CD4-positive, alpha-beta T cell treated with Interferon gamma for 1 hour (primary cell): ENCODE measurements at places on chromosomes 4 and X.

GRCh38 chrX:26922278-26922677, 540.9 kb downstream of the PPP4R3C start:
- DNase-seq, result no peak

DNA sequence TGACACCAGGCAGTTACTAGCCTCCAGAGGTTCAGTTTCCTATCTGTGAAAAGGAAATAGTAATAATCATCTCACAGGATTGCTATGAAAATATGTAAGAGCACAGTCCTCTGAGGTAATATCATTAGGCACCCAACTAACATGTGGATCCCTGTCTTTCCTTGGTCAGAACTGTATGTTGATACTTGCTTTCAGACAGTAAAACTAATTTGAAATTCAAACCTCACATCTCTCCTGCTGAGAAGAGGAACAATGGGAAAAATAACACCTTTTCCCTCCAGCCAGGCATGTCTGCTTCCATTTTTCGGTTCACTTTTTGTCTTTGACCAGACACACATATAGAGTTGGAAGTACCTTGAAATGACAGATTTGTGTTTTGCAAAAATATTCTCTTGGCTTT, 262.7 kb downstream of the IL15 start:
- DNase-seq, result no peak

DNA sequence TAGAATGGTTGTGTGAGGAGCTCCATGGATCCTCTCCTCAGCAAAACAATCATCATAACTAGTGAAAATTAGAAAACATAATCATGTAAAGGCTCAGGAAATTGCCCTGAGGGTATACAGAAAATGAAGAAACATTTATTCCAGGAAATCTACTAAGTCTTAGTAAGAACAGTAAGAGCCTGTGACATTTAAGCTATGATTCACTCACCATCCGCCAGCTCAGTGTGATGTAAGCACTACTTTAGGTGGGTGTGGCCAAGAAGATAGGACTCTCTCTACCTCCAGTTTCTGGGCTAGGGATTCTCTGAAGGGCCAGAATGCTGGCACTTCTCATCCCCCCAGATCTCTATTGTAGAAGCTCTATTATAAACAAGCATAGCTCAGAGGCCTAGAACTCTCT, 147.5 kb downstream of the DLG3 start:
- DNase-seq, result no peak

- DNase-seq, result no peak
Measured at GRCh38 chrX:13076176-13076961, 31.9 kb upstream of the FAM9C start.

GRCh38 chrX:124548571-124548970, 202.2 kb downstream of the SH2D1A start:
- DNase-seq, result no peak

DNA sequence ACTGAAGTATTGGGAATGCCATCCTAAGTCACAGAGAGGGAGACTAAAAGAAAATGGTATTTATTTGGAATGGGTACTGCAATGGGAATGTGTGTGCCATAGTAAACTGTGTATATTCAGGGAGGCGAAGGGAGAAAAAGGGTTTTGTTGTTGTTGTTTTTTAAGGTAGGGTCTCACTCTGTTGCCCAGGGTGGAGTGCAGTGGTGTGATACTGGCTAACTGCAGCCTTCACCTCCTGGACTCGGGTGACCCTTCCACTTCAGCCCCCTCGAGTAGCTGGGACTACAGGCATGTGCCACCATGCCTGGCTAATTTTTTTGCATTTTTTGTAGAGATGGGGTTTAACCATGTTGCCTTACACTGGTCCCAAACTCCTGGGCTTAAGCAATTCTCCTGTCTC, 4.3 kb upstream of the SLC10A3 start:
- no peak for DNase-seq

- no peak for DNase-seq
Measured at GRCh38 chr4:122705547-122706117, 26.9 kb upstream of the BBS12 start.
